ENCODE measurements at places on chromosomes 5 and 9.

DNA sequence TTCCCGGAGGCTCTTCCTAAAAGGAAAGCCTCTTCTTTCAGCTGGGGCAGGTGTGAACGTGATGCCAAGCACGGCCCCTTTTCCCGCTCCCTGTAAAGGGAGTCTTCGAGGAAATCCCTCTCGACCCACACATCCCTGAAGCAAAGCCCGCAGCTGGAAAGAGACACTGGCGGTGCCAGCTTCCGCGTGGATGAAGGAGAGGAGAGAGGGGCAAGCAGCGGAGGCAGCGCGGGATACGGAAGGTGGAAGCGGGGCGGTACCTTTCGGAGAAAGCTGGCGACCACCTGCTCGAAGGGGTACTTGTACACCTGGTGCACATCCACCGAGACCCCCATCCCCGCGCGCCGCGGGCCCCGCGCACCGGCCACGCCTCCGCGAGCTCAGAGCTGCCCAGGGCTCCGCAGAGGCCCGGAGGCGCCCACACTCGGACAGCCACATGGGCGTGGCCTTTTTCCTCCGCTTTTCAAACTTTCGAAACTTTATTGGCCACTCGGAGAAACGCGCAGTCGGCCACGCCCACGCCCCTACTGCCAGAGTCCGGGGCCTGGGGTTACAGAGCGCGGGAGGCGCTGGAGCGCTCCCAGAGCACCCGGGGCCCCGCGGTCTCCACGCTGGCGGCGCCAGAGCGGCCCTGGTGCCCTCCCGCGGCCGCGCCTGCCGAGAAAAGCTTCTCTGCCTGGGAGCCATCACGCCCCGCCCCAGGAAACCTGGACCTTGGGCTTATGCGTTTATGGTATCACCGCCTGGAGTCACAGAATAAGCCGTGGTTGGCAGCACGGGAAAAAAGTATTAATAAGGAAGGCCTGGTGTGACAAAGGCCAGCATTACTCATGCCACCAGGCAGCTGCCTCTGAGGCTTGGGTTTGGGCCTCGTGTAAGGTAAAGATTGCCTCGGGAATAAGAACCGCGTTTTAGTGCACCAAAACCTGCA, at the start of gene PRELID2:
Gene PRELID2 (minus strand): TSS at position 426 of the 931 bp plus-strand sequence. CDS start 91 bp downstream, at position 335.
- peak; percentile 77 for DNase-seq

- no peak for DNase-seq
These were observed 49.2 kb downstream of the LIX1 start for GRCh38 chr5:97093193-97093592.

GRCh38 chr5:73960023-73960422, 334.0 kb downstream of the ARHGEF28 start:
- no peak for DNase-seq

- no peak for DNase-seq
These were observed 77.5 kb downstream of the PSD2 start for GRCh38 chr5:139872851-139873794.

DNA sequence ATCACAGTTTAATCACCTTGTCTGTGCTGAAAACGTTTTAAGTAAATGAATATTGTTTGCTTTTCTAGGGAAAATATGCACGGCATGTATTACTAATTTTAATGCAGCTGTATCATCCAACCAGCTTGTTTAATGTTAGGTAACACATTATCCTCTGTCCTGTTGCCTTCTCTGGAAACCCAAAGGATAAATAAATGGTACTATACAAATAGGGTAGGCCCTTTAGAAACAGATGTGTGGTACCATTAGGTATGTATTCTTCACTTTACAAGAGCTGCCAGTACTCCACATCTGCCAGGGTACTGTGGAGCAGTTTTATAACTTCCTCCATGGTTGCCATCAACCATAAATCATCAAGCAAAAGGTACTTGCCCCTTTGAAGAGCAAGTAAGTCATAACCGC, 42.9 kb downstream of the FAF2 start:
- no peak for DNase-seq

GRCh38 chr5:8934455-8934854, 611.4 kb downstream of the SEMA5A start:
- no peak for DNase-seq

- peak; percentile 65 for DNase-seq
These were observed 70.6 kb downstream of the DPYSL3 start for GRCh38 chr5:147439254-147439653.

- no peak for DNase-seq
These were observed 472.0 kb upstream of the PAPPA start for GRCh38 chr9:115681585-115681984.

- DNase-seq = no peak
These were observed 354.9 kb downstream of the CETN3 start for GRCh38 chr5:90054612-90055011.

- no peak for DNase-seq
These were observed 44.5 kb upstream of the SLC6A19 start for GRCh38 chr5:1156754-1157460.

DNA sequence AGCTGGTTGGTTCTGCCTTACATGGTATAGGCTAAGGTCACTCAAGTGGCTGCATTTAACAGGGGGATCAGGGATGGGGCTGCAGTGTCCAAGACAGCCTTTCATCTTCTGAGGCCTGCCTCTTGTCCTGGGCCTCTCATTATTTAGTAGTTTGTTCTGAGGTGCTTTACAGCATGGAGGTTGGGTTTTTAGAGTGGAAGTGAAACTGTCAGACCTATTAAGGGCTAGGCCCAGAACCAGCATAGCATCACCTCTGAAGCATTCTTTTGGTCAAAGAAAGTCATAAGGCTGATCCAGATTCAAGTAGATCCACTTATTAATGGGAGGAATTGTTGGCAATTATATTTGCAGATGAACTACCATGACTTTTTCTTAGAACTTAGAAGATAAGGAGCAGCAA, 146.0 kb upstream of the NMUR2 start:
- DNase-seq = no peak

GRCh38 chr9:79155308-79155707, 416.5 kb upstream of the TLE4 start:
- no peak for DNase-seq

DNA sequence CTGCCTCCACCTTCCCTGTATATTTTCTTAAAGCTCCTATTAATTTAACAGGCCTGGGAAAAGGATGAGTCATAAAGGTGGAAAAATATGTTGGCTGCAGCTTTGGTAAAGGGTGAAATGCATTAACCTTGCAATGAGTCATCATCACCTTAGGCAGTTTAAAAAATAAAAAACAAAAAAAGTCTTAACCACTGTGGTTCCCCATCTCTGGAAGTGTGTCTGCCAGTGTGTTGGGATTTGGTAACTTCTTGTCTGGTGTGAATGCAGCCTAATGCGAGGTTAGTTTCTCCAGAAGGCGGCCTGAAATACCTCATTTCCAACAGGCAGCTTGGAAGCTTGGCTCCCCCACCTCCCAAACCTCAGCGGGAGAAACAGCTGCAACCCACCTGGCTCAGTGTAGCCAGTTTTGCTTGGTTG, 265.3 kb upstream of the GAS1 start:
- DNase-seq = no peak
